ENCODE measurements at places on chromosomes 3 and 15.
A peak's percentile ranks its signal among the peaks of the same experiment; 100 is the strongest.

DNA sequence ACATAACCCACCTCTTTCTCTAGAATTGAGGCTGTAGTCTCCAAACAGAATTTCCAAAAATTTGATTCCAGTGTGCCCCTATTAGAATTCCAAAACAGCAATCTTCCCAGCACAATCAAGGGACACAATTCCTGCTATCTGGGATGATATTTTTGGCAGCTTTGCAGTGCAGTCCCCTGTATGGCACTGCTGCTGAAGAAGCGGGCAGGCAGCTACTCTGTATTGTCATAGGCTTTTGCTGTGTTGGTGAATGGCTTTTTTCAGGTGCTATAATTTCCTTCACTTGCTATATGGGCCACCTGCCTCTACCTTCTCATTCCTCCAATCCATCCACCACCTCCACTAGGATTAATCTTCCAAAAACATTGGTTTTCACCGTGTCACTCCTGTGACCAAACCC lies 145.5 kb downstream of the VGLL4 start:
- DNase-seq: no peak

- peak; percentile 85 for DNase-seq
Measured at GRCh38 chr3:45224824-45225464, 1.1 kb downstream of the TMEM158 start.

DNA sequence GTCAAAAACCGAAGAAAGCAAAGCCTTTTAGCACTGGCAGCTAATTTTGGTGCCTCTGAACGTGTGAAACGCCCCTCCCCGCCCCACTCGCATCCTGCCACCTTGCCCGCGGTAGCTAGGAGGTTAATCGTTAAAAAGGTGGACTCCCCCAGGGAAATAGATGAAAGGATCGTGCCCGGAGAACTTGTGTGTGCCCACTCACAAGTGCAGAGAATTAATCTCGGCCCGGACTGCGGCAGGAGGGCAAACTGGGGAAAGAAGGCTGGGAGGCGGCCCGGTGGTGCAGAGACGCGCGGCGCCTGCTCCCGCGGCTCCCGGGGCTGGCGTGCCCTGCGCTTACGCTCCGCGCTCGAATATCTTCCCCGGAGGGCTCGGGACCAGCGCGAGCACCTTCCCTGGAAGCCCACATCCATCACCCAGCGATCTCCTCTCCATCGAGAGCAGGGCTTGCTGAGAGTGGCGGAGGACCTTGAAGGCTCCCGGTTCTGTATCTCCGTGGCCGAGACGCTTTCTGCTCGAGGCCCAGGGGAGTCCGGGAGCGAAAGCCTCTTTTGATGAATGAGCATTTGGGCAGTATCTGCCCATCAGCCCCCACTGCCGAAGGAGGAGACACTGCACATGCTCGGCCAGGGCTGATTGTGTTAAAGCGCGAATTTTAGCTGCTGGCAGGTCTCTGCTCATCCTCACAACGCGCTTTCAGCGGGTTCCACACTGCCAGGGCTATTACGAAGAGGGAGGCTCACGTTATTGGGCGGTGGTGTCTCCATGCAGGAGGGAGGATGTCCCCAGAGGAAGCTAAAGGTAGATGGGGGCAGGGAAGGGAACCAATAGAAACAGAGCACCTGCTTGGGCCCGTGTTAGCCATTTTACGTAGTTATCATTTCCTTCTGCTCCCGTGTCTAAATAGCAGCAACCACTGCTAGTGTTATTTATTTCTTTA lies 1.3 kb upstream of the SPTSSB start:
- DNase-seq: no peak

GRCh38 chr3:45848392-45848791 lies 6.5 kb upstream of the LZTFL1 start:
- no peak for DNase-seq

GRCh38 chr3:152688313-152688712 lies 146.6 kb upstream of the P2RY1 start:
- DNase-seq: no peak

DNA sequence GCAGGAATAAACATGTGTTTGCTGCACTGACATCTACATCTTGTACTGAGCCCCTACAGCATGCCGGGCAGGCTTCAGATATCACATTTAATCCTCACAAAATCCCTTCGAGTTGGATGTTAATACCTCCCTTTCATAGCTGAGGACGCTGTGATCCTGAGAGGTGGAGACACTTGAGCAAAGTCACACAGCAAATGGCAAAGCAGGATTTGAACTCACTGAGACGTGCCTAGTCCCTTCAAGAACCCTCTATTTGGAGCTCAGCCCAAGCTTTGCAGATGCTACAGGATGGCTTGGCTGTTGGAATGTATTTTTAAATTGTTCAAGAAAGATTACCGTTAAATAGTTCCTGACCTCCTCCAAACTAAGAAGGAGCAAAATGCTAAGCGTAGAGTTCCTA lies 64.6 kb upstream of the SLC6A6 start:
- DNase-seq: no peak

- no peak for DNase-seq
Measured at GRCh38 chr3:157444797-157445184, 8.1 kb downstream of the PTX3 start.

DNA sequence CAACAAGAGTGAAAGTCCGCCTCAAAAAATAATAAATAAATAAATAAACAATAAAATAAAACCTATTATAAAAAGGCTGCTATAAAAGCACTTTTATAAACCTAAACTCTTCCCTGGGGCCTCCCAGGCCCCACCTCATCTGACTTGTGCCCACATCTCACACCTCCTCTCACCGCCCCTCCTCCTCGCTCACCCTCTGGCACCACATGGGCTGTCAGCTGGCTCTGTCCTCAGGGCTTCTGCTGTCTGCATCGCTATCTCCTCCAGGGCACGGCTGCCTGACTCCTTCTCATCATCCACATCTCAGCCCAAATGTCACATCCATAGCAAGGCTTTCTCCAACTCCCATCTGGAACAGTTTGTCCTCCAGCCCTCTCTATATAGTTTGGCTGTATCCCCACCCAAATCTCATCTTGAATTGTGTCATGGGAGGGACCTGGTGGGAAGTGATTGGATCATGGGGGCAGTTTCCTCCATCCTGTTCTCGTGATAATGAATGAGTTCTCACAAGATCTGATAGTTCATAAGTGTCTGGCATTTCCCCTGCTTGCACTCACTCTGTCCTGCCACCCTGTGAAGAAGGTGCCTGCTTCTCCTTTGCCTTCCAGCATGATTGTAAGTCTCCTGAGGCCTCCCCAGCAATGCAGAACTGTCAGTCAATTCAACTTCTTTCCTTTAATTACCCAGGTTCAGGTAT lies 8.8 kb upstream of the SH3BP5 start:
- no peak for DNase-seq

DNA sequence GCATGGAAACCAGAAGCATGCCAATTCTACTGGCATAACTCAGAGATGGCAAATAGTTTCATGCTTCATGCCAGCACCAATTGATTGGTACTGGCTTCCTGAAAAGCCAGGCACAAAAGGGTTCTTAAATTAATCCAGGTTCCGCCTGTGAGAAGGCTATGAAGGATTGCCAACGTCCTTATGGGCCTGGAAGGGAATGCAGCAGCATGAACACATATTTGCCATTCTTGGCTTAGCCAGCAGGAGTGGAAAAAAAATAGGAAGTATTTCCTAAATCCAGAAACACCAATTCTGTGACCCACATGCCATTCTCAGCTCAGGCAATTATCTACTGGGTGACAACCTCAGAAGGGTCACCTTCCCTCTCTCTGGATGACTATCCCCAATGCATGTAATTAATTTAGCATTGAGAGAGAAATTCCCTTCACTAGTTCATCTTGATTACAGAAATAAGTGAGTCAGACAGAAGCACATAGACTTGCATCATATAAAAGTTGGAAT lies 36.0 kb downstream of the ADAMTS9 start:
- no peak for DNase-seq

- DNase-seq: no peak
Measured at GRCh38 chr15:76158815-76159214, 99.0 kb downstream of the TMEM266 start.

DNA sequence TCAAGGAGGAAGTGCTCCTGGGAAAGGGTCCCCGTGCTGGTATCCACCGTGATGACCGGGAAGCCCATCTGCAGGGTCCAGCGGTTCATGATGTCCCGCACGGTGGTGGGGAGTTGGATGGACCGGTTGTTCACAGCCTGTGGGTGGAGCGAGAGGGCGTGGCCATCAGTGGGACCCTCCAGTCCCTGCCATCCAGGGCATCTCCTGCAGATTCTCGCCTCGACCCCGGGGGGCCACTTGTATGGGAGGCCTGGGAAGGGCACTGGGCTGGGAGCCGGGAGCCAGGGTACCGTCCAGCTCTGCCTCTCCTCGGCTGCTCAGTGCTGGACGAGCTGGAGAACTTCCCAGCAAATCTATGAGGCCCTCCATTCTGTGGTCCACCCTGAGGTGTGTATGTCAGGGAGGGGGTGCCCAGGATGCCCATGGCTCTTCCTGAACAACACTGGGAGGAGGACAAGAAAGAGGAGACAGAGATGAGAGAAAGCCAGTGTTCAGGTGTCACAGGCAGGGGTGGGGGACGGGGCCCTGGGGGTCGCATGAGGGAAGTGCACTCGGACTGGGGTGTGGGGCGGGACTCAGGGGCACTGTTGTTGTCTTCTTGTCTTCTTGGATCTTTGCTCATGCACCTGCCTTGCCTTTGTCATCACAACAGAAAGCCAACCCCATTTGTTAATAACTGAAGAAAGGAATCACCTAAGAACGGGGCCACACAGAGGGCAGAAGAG lies 13.0 kb downstream of the ANPEP start:
- DNase-seq: no peak

- DNase-seq: no peak
Measured at GRCh38 chr15:70348581-70349344, 251.0 kb upstream of the TLE3 start.

DNA sequence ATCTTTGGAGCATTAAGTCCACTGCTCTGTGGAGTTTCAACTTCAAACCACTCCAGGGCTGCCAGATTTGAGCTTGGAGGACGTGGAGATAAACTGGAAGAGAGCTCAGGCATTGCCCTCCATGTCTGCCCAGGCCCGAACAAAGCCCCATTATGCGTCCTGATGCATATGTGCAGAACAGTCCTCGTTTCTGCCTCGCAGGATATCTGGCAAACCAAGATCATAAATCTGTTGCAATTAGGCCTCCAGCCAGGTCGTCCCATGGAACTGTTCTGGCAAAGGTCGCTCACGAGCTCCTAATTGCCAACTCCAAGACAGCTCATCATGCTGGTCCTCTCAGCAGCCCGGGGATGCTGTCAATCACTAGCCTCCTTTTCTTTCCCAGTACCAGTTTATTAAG lies 91.2 kb downstream of the SEMA5B start:
- no peak for DNase-seq

- no peak for DNase-seq
Measured at GRCh38 chr3:126878664-126879063, 104.3 kb upstream of the PLXNA1 start.

DNA sequence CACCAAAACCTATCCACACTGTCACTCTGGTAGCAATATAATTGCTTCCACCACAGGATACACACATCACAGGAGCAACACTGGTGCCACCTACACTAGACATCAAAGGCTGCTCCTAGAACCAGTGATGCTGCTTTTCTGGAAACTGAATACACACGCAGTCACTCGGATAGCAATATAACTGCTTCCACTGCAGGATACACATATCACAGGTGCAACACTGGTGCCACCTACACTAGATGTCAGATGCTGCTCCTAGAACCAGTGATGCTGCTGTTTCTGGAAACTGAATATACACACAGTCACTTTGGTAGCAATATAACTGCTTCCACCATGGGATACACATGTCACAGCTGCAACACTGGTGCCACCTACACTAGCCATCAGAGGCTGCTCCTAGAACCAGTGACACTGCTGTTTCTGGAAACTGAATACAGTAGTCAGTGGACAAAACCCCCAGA lies 6.9 kb upstream of the TNFSF10 start:
- DNase-seq: no peak

DNA sequence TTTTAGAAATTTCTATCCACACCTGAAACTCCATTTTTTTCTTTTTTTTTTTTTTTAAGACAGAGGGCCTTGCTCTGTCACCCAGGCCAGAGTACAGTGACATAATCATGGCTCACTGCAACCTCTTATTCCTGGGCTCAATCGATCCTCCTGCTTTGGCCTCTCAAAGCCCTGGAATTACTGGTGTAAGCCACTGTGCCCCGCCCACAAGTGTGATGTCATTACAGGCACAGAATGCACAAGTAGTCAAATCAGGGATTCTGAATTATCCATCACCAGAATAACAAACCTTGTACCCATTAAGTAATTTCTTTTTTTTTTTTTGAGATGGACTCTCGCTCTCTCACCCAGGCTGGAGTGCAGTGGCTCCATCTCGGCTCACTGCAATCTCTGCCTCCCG lies 1.9 kb downstream of the UQCRC1 start:
- no peak for DNase-seq

DNA sequence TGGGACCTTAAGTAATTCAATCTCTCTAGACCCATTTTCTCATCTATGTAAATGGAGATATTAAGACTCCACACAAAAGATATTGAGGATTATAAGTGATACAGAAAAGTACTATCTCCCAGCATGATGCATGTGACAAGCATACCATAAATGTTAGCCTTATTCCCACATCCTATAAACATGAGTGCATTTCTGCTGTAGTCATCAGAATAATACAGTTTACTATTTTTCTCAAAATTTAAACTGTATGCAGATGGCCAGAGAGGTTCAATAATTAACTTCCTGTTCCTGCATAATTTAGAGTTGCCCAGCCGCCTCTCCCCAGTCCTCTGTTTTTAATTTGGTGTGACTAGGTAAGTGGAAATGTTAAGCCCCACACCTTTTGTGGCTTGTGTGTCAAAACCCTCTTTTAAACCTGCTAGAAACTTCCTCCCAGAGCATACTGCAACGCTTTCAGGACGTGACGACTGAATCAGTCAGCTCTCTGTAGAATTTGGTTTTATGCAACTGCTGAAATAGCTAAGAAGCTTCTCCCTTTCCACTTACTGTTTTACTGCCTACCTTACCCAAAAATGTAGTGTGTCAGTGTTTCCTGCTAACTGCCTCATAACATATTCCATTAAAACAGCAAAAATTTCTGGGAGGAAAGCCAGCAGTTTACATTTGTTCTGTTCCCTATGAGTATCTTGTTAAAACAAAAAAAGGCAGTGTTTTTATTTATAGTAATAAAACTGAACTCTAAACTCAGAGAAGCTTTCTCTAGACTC lies 1037.9 kb downstream of the EPHA3 start:
- DNase-seq: peak; percentile 35

- peak; percentile 56 for DNase-seq
Measured at GRCh38 chr3:183122257-183122932, 23.1 kb upstream of the MCCC1 start.

DNA sequence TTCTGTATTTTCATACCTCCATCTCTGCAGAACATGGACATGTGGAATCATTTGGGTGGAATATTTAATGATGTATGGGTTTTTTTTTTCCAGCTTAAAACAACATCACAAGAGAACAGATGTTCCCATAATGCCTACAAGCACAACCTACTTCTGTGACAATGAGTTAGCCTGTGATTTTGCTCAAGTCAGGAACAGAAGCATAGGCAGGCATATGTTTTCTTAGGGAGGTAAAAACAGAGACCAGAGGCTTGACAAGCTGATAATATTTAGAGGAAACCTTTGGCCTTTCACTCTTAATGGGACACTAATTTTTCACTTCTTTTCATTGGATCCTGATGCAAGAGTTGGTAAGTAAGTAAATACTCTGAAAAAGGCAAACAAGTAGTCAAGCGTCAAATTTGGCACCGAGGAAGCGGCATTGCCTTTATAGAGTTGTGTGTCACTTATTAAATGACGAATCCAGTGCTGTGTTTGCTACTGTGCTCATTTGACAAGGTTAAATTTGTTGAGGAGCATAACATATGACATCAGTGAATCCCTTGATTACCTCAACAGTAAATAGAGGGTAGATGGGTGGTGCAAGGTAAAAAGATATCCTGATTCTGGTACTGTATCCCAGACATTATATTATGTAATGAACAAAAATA lies 66.7 kb upstream of the RBMS3 start:
- DNase-seq: no peak

GRCh38 chr3:17077606-17078005 lies 192.9 kb downstream of the PLCL2 start:
- DNase-seq: no peak

Measured in HCEC 1CT (cell line).